ENCODE measurements at places on chromosomes 6 and 20.

GRCh38 chr6:157346373-157346772 lies 23.1 kb upstream of the TMEM242 start:
- no peak for DNase-seq

GRCh38 chr6:95819461-95819860 lies 196.3 kb upstream of the FUT9 start:
- DNase-seq: no peak

DNA sequence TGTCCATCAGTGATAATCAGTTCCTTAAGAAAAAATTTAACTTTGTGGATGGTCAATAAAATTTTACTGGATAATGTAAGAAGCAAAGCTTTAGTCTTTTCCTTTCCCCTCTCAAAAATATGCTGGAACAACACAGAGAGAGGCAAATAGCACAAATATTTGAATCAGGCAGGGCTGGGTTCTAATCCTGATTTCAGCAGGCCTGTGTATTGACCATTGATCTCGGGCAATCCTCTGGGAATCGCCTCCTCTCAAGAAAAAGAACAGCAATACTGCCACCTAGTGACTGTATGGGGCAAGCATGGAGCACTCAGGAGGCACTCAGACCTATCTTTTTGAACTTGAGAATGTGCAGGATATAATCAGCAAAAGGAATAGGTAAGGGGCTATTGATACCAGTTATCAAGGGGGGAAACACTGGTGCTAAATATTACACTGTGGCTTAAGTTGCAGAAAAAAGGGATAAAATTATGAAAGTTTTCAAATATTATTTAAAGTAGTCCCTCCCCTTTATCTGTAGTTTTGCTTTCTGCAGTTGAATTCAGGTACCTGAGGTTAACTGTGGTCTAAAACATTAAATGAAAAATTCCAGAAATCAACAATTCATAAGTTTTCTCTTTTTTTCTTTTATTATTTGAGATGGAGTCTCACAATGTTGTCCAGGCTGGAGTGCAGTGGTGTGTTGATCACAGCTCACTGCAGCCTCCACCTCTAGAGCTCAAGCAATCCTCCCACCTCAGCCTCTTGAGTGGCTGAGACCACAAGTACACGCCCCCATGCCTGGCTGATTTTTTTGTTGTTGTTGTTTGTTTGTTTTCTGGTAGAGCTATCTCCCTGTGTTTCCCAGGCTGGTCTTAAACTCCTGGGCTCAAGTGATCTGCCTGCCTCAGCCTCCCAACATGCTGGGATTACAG lies 91.8 kb upstream of the NHSL1 start:
- peak; percentile 43 for DNase-seq

DNA sequence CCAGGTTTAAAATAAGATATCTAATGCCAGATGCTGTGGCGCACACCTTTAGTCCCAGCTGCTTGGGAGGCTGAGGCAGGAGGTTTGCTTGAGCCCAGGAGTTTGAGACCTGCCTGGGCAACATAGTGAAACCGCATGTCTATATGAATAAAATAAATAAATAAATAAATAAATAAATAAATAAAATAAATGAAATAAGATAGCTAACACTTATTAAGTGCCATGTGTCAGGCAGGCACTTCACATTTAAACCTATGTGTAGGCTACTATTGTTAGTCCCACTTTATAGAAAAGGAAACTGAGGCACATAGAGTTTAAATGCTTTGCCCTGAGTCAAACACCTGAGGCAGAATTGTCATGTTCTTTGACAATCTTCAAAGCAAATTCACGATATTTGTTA lies 32.9 kb upstream of the RREB1 start:
- DNase-seq: no peak

- no peak for DNase-seq
These were observed 240.3 kb downstream of the DLL1 start for GRCh38 chr6:170050591-170051041.

DNA sequence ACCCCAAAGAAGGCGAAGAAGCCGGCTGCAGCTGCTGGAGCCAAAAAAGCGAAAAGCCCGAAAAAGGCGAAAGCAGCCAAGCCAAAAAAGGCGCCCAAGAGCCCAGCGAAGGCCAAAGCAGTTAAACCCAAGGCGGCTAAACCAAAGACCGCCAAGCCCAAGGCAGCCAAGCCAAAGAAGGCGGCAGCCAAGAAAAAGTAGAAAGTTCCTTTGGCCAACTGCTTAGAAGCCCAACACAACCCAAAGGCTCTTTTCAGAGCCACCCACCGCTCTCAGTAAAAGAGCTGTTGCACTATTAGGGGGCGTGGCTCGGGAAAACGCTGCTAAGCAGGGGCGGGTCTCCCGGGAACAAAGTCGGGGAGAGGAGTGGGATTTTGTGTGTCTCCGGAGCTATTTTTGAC lies 69.6 kb downstream of the HFE start:
- DNase-seq: peak; percentile 69

- peak; percentile 48 for DNase-seq
These were observed 5.5 kb upstream of the SOX4 start for GRCh38 chr6:21587961-21588480.

Data from uterus (tissue), 4 donors.